ENCODE measurements at places on chromosomes 12 and 14. TPM values are rescaled to one million over a fixed set of nuclear protein-coding genes. Genes with fewer than 3 reads are reported as not detected.

The OTX2 gene
- polyA plus RNA-seq = 0.50 TPM

The C1QL4 gene
- polyA plus RNA-seq = 2.9 TPM

The DTX1 gene
- 15.0 TPM for polyA plus RNA-seq

The PALS1 gene
- 13.5 TPM for polyA plus RNA-seq

The DDX55 gene
- 13.4 TPM for polyA plus RNA-seq

The TAS2R42 gene
- polyA plus RNA-seq = not detected

The ASCL1 gene
- polyA plus RNA-seq = 0.33 TPM

The NR1H4 gene
- polyA plus RNA-seq = 0.66 TPM

The GPR137C gene
- 2.9 TPM for polyA plus RNA-seq

The FAM186B gene
- 178 TPM for polyA plus RNA-seq

The GCN1 gene
- 66.3 TPM for polyA plus RNA-seq

The AICDA gene
- polyA plus RNA-seq = 0.11 TPM

The PIWIL1 gene
- polyA plus RNA-seq = 203 TPM

The CEBPE gene
- not detected for polyA plus RNA-seq

The GZMH gene
- 4.0 TPM for polyA plus RNA-seq

The FOXG1 gene
- polyA plus RNA-seq = 9.0 TPM

The ARF3 gene
- polyA plus RNA-seq = 134 TPM

The RNU7-1 gene
- polyA plus RNA-seq = not detected

The DCN gene
- polyA plus RNA-seq = 1,453 TPM

The DBX2 gene
- 1.1 TPM for polyA plus RNA-seq

The ESRRB gene
- polyA plus RNA-seq = 3.3 TPM

The SLC5A8 gene
- 0.40 TPM for polyA plus RNA-seq

The SLC38A4 gene
- 0.65 TPM for polyA plus RNA-seq

The SLC25A21 gene
- polyA plus RNA-seq = 4.4 TPM

The KRT81 gene
- not detected for polyA plus RNA-seq

The KRT83 gene
- 0.44 TPM for polyA plus RNA-seq

The GZMB gene
- 1.5 TPM for polyA plus RNA-seq

Data from testis (tissue), 5 donors.